ENCODE measurements at places on chromosomes 3 and 15.

DNA sequence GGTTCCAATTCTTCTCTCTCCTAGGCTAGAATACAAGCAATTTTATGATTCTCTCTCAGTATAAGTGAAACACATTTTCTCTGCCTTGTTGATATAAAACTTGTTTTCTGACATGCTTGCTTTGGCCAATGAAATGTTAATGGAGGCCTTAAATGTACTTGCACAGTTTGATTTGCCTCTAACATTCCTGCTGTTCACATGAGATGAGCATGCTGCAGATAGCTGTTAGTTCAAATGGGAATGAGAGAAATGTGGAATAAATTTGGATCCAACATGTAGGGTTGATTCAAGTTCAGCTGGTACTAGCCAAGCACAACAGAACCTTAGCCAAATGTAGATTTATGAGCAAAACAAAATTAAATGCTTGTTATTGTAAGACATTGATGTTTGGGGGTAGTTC, 32.6 kb upstream of the FHIT start:
- DNase-seq, result no peak

DNA sequence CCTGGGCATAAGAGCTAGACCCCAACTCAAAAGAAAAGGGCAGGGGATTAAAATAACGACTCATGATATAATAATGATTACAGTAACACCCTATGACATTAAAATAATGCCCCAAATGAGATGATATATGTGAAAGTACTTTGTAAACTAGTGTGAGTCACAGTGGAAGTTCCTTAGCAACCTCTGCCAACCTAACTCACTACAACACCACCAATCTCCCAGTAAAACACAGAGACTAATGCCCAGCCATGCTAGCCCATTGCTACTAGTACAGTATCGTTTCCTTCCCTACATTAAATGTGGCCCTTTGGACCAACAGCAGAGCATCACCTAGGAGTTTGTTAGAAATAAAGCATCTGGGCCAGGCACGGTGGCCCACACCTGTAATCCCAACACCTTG, 11.2 kb upstream of the ADAMTS7 start:
- DNase-seq, result no peak

DNA sequence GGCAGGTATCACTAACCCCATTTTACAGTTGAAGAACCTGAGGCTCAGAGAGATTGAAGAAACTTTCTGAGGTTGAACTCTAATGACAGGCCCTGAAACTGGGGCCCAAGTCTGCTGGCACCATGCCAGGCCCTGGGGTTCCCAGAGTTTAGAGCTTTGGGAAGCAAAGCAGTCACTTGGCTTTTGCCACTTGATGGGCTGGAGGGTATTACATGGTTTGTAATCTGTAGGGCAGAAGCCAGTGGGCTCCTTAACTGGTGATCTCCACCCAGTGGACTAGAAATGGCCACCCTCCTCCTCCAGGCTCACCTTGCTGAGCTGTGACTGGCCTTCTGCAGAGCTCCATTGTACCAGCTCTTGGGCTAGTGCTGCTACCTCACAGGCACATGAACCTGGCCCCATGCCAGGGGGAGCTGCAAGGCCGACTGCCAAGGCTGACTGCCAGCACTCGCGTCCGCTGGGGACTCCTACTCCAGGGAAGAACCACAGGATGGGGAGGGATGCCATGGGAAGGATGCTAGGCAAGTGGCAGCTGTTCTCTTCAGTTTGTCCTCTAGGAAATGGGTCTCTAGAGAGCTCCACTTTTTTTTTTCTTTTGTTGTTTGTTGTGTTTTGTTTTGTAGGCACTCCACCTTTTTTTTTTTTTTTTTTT, 104.8 kb downstream of the ETFA start:
- peak; percentile 87 for DNase-seq

- no peak for DNase-seq
These were observed 1.9 kb downstream of the BCL2A1 start for GRCh38 chr15:79969146-79969545.

GRCh38 chr3:51802106-51802703, 23.2 kb upstream of the IQCF6 start:
- DNase-seq, result peak; percentile 81

DNA sequence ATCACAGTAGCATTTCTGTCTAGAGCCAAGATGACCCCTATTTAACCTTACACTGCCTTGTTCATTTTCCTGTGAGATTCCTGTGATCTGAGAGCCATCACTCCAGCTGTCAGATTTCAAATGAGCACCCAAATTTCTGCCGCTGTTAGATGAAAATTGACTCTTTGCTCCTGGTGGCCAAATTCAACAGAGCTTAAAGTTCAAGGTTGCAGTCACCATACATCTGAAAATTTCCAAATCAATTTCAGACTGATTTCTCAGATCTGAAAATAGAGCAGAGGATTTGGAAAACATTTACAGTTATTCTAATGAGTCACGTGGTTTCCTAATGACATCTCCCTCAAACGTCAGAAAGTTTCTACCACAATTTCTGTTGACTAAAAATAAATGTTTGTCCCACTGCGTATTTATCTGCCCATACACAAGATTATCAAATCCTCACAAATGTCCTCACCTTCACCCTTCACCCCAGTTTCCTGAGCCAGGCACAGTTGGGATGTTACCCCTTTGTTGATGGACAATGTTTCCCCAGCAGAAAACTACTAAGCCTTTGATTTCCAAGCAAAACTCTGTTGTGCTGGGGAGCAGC, 16.4 kb downstream of the HDC start:
- no peak for DNase-seq

GRCh38 chr3:107769882-107770281, 247.1 kb downstream of the BBX start:
- DNase-seq, result no peak

DNA sequence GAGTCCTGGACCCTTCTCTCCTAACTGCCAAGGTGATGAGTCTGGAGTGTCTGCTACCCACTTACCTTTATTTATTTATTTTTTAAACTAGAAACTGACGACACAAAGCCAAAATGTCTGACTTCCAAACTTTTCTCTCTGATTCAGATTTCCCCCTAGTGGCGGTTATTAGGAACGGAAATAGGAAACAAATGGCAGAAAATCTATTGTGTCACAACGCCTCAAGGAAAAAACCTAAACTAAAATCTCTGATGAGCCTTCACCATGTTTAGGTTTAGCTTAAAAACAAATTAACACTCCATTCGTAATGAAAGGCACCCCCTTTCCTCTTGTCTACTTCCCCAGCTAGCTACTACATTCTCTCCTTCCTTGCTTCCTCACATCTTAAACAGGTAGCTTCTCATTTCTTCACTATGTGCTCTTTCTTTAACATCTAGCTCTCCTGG, 94.0 kb upstream of the MEX3B start:
- peak; percentile 64 for DNase-seq

- no peak for DNase-seq
These were observed 5.3 kb upstream of the POC1A start for GRCh38 chr3:52159503-52159902.

GRCh38 chr3:58246148-58247047, 8.8 kb downstream of the ABHD6 start:
- DNase-seq, result peak; percentile 20

DNA sequence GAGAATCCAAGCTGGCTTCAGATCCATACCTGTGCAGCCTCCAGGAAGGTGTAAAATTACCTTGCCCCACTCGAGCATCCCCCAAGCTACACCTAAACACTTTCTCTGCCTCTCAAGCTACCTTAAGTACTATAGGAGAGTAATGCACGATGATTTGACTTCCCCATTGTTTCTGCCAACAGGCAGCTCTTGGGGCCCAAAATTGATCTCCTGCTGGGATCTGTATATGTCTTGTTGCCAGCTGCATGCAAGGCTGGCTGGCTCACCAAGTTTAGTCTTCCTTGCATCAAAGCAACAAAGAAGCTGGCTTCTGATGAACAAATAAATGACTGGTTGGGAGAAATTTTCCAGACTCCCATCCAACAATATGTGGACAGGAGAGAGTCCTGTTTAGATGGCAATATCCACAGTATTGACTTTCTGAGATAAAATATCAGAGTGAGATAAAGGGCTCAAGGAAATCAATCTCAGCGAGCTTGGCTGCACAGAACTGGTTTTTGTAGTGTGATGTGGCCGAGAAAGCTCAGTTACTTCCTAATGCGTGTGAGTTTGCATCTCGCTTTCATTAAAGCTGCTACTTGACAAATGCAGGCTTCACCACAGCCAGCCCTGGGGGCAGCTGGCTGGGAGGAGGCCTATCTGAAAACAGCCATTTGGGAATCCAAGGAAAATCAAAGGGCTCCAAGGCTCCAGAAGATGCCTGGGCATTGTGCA, 140.7 kb downstream of the MINAR1 start:
- no peak for DNase-seq

- DNase-seq, result no peak
These were observed 16.4 kb upstream of the ZNF609 start for GRCh38 chr15:64443747-64444621.

GRCh38 chr3:45145223-45145622, 955 bp downstream of the CDCP1 start:
- DNase-seq, result no peak

GRCh38 chr3:197019021-197019420, 10.6 kb downstream of the MELTF start:
- no peak for DNase-seq

DNA sequence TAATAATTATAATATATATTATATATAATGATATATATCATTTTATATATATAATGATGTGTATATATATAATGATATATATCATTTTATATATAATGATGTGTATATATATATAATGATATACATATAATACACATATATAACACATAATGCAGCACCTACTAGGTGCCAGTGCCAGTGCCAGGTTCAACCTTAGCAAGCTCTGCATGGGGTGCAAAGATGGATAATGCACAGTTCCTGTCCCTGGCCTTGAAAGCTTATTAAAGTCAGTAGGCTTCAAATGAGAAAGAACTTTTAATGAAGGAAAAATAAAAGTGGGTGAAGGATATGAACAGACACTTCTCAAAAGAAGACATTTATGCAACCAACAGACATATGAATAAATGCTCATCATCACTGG, 192.7 kb upstream of the SLC2A2 start:
- no peak for DNase-seq

- DNase-seq, result no peak
These were observed 79.8 kb downstream of the LIPC start for GRCh38 chr15:58511599-58511987.

DNA sequence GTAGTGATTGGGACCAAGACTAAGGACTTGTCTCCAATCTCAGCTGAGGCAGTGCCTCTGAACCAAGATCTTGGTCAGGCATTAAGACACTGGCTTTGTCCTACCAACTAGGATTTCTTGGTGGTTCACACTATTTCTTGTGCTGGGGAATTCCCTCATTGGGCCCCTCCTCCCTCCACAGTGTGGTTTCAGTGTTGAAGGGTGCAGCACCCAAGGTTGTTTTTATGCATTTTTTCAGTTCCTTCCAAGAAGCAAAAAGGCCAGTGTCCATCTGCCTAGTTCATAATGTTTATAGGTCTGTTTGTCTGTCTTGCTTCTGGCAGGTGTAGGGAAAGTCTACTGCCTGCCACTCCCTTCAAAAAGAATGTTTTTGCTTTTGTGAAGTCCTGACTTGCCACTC, 10.6 kb upstream of the ITPKA start:
- DNase-seq, result no peak

- no peak for DNase-seq
These were observed 397.9 kb downstream of the NTRK3 start for GRCh38 chr15:87858651-87859050.

DNA sequence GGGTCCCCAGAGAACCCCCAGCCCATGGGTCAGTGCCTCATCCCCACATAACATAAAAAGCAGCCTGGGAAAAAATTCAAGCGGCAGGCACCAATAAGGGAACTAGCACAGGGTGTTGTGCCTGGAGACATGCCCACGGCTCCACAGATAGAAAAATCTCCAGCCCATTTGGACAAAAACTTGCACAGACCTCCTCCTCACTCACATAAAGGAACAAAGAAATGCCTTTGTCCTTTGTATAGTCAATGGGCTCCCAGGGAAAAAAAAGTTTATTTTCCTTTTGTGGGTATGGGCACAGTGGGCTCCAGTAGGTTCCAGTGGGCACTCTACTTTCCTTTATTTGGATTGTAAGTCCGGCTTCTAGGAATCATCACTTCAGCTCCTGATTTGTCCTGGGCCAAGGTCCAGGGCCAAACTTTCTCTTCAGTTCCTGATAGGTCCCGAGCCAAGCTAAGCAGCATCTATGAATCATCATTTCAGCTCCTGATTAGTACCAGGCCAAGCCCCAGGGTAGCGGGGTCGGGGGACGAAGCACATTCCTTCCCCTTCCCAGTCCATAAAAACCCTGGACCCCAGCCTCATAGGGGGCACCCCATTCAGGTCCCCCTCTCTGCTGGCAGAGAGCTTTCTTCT, 1.6 kb upstream of the DNAH12 start:
- DNase-seq, result no peak

- peak; percentile 77 for DNase-seq
These were observed 96.5 kb upstream of the TNIK start for GRCh38 chr3:171556574-171557145.

DNA sequence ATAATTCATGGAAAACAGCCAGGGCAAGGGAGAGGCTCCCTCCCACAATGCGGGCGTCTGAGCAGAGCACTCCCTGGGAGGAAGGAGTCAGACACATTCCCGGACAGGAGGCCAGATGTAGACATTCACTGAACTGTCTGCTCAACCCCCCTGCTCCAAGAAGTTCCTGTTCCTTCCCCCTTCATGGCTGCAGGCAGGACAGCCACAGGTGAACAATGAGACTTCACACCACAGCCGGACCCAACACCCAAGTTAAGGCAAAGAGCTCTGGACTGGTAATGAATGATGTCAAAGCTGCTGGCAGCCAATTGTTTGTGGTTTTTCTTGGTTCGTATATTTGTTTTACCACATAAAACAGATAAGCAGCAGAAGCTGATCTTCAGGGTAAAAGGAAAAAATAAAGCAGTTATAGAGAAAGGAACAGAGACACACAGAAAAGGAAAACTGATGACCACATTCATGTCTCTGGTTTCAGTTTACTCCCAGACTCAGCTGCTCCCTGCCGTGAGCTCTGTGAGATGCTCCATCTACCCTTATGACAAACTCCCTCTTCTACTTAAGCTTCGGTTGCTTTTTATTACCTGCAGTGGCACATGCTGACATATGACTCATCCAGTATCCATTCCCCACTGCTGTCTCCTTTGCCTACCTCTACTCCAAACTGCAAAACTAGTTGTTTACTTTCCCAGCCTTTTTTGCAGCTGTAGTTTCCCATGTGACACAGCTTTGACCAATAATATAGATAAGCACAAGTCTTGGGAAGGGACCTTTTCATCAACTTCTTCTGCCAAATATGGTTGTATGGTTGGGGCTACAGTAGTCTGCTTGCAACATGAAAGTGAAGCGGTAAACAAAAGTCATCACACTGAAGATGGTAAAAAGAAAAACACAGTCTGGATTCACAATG, 33.1 kb downstream of the DZIP1L start:
- DNase-seq, result no peak

DNA sequence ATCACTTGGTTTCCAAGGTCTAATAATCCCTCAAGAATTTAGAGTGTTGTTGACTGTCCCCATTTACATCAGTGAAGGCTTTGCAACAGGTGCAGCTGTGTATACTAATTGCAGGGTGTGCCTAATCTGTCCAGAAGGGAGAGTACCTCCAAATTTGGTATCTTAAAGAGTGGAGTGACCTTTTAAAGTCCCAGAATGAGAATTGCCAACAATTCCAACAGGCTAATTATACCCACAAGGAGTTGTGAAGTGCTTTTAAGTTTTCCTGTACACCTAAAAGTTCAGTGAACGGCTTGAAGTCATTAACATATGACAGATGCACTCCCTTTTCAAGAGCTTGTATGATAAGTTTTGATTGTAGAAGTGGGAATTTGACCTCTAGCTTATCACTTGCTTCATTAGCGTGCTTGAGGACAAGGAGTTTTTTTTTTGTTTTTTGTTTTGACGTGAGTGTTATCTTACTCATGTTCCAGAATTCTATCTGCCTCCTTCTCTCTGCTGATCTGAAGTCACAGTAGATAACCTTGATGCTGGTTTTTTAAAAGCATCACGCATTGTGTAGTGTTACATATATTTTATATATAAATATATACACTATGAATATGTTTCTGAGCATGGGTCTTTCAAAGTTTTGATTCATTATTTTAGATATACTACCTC, 26.3 kb downstream of the CDIN1 start:
- no peak for DNase-seq
